LHCN-M2 (cell line): ENCODE measurements at places on chromosomes 11 and 22. TPM values are rescaled to one million over a fixed set of nuclear protein-coding genes. Genes with fewer than 3 reads are reported as not detected.

GRCh38 chr11:88152381-88152780, 22.9 kb downstream of the RAB38 start:
- DNase-seq, result no peak

DNA sequence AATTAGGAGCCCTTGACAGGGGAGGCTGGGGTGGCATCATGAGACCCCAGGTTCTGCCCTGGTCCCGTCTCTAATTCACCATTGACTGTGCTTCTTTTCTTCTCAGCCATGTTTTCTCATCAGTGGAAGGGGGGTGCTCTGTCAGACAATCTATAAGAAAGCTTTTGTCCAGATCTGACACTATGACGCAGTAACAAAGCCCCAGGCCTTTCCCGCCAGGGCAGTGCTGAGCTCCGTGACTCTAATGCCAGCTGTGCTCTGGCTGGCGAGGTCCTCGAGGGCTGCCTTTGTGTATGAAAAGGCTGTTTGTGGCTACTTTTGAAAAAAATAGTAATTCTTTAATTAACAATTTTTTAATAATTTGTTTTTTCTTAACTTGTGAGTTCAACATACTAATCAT, 3.2 kb downstream of the CD6 start:
- no peak for DNase-seq

- peak; percentile 54 for DNase-seq
Observed at GRCh38 chr11:9170450-9170849, 79.1 kb upstream of the SCUBE2 start.

DNA sequence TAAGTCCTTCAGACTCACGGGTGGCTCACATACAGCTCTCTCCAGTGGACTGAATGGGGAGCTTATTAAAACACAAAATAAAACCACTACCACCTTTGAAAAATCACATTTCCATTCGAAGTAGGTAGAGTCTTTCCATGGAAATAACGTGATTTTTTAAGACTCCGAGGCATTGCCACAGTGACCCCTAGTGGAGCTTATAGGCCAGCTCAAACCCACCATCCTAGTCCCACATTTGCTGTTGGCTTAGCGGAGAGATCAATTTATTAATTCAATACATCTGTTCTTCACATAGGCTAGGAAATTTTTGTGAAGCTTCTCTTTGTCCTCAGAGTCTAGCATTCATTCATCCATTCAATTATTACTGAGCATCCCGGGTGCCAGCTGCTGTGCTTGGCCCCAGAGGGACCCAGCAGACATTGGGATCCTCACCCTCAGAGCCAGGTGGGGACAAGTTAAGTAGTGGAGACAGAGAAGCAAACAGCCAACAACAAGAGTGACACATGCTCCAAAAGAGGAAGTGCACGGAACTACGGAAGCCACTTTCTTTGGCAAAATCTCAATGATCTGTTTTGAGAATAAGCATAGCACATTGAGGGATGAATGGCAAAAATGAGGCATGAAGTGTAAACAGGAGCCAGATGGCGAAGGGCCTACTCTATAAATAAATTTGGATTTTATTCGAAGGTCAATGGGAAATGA, 10.2 kb upstream of the P4HA3 start:
- peak; percentile 60 for DNase-seq

- no peak for DNase-seq
Observed at GRCh38 chr11:13207270-13207664, 70.3 kb upstream of the BMAL1 start.

DNA sequence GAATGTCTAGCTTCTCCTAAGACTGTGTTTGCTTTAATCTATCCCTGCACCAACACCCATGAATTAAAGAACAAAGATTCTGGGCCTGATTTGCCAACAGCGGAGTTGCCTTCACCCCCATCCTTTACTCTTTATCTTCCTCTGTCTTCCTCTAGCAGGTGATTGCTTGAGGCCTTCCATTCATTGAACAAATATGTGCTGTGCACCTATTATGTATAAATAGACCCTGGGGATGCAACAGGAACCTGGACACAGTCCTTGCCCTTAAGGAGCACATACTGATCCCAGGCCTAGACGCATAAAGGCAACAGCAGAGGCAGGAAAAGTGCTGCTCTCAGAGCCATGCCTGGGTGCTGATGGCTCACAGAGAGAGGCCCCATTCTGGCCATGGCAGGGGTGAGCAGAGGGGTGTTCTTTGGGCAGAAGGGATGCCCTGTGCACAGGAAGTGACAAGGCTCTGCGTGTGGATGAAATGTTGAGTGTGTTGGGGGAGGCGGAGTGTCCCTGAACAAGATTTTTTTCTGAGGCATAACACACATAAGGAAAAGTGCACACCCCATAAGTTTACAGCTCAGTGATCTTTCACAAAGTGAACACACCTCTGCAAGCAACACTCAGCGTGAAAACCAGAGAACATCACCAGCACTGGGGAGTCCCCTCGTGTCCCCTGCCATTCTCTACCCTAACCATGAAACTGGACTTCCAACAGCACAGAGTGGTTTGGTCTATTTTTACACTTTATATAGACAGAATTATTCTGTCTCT, 145.9 kb downstream of the GRIK4 start:
- DNase-seq, result no peak

- DNase-seq, result peak; percentile 18
Observed at GRCh38 chr22:24937114-24937513, 9.4 kb downstream of the LHFPL7 start.

DNA sequence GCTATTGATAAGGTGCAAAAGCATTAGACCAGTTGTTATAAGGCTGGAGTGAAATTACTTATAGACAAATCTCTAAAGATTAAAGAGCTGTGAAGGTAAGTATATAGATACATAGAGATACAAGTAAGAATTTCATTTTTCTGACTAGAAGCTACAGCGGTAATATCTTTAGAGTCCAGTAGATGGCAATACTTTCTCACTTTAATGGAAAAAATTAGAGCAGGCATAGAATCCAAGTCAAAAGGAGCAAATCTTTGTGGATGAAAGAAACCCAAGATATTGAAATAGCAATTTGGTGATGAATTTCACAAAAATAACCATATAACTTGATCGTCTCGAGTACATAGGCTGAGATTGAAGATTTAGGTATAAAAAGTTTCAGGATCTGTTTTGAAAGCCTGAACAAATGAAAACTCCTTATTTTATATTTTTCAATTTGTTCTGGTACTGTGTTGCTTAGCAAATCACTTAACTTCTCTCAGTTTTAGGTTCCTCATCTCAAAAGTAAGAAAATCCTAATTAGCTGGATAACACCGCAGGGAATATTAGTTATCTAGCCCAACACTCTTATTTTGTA, 81.9 kb downstream of the UVRAG start:
- peak; percentile 49 for DNase-seq

GRCh38 chr22:28948424-28948823, 65.1 kb downstream of the ZNRF3 start:
- no peak for DNase-seq

DNA sequence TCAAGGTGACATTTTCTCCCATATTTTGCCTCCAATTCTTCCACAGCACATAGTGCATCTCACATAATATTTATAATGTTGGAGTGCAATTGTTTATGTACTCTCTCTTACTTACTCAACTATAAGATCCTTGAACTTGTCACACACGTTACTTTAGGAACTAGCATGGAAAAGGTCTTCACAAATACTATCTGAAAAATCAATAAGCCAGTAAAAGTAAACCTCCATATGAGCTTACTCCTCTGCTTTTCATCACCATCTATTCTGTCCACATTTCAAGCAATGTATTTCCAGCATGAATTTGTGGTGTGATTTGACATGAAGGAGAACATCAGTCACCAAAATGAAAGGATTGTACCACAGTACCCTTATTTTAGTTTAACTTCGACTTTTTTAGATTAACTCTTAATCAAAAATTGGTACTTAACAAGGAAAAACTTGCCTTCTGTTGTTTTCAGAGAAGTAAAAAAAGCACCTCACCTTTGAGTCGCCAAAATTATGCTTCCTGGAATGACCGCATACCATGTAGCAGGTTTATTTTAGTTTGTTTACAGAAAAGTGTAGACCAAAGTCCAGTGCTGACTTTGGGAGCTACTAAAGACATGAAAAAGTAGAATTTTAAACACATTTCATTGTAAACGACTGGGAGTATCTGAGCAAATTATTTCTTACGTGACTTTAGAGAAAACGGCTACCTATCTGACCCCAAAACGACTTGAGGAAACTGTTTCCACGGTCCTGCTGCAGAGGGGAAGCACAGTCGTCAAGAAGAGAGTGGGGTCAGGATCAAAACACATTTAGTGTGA, at the start of gene SLC22A9:
Gene SLC22A9 (plus strand): TSS at position 621 of the 806 bp plus-strand sequence. CDS start 272 bp downstream, outside the sequence.
- no peak for DNase-seq

DNA sequence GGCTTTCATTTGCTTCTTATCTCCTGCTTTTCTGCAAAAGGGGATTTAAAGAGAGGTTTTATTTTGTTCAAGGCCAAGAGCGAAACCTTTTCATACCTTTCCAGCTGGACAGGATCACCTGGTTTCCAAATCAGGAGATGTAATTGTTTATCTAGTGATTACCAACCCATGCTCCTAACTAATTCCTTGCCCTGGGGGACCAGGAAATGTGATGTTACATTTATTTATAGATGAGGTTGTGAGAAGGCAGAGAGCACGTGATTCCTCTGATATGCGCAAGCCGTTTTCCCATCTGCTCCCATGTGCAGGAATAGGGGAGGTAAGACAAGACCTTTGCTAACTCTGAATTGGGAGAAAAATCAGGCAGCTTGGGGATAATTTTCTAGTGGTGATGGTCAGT, 507.2 kb upstream of the LARGE1 start:
- DNase-seq, result no peak

The MS4A1 gene
- not detected in 2 replicates for total RNA-seq

The IFT27 gene
- 6.3 and 9.4 TPM in 2 replicates for total RNA-seq

The USP2 gene
- 1.7 and 4.0 TPM in 2 replicates for total RNA-seq

The FAM181B gene
- not detected in 2 replicates for total RNA-seq

The YPEL4 gene
- 0.32 and 0.46 TPM in 2 replicates for total RNA-seq

The SLC6A5 gene
- total RNA-seq, result not detected in 2 replicates

The ADM gene
- 160 and 164 TPM in 2 replicates for total RNA-seq
